Kidney tubule cell (primary cell): ENCODE measurements at places on chromosomes 5 and 9.
A peak's percentile ranks its signal among the peaks of the same experiment; 100 is the strongest.

- peak; percentile 89 for DNase-seq
Measured at GRCh38 chr5:148972974-148973374, 89.9 kb downstream of the SH3TC2 start.

GRCh38 chr5:142520885-142521284 lies 165.0 kb downstream of the FGF1 start:
- peak; percentile 52 for DNase-seq

DNA sequence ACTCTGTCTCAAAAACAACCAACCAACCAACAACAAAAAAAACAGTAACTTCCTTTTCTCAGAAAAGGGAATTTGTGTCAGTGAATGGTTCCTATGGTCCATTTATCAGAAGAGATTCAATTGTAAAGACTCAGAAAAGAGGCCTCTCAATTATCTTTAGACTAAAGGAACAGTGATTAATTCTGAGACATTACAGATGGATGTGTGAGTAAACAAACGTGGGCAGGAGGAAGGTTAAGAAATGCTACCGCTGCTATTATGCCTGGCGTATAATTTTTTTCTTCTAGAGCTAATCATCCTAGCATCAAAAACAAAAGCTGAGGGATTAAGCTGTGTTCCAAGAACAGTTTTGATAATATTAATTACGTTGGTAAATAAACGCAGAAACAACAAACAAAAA lies 52.9 kb upstream of the JMY start:
- DNase-seq, result no peak

DNA sequence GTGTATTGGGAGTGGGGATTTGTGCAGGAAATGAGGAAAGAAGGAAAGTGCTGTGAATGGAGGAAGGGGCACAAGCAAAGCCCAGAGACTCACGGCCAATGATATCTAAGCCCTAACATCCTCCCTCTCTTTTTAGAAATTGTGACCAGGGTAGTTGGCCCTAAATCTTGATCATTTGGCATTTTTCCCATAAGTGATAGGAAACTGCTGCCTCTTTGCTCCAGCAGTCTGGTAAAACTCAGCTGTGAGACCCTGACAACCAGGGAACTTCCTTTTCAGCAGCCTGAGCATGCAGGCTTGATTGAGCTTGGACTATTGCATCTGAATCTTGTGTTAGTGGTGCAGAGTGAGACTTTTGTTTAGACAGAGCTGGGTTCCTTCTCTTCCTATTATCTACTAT lies 9.6 kb upstream of the ADRB2 start:
- DNase-seq, result no peak

- DNase-seq, result peak; percentile 12
Measured at GRCh38 chr5:116626945-116627679, 52.5 kb upstream of the SEMA6A start.

GRCh38 chr5:122073864-122074263 lies 4.2 kb downstream of the LOX start:
- no peak for DNase-seq
